ENCODE measurements at places on chromosomes 6 and 20.

DNA sequence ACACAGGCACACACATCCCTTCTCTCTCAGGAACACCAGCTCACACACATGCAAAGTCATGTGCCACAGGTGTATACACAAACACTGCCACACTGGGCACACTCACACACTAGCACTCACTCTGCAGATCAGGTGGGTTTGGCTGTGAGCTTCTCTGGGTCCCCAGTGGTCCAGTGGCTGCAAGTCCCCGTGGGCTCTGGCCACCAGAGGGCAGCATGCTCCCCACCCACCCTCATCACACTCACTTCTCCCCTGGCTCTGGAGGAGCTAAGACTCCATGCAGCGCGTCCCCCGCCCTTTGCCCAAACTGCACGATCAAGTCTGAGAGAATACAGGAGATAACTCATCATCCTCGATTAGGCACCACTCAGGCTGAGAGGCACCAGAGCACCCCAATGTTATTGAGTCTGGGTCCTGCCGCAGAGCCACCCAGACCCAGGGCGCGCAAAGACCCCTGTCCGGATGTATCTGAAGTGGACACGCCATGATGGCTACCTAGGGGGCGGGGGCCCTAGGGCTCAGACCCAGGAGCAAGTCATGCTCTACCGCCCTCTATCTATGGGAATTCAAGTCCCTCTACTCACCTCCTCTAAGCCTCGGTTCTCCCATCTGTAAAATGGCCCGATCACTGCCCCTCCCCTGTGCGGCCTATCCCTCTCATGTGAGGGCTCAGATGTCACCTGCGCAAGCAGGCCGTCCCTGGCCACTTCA is 90.5 kb downstream of the GRM4 start:
- H3K4me3 ChIP-seq, result no peak overlapping the region
- peaks cover 8% of the 10 kb centered on the region for H3K4me1 ChIP-seq
- H3K36me3 ChIP-seq, result no peaks in the 10 kb centered on the region

- H3K27ac ChIP-seq, result no peak overlapping the region
- no peaks in the 10 kb centered on the region for H3K27me3 ChIP-seq
- DNase-seq, result no peak
- H3K4me1 ChIP-seq, result no peaks in the 10 kb centered on the region
- H3K36me3 ChIP-seq, result no peaks in the 10 kb centered on the region
- H3K4me3 ChIP-seq, result no peak overlapping the region
Measured at GRCh38 chr6:46763466-46763865, 16.7 kb downstream of the ANKRD66 start.

DNA sequence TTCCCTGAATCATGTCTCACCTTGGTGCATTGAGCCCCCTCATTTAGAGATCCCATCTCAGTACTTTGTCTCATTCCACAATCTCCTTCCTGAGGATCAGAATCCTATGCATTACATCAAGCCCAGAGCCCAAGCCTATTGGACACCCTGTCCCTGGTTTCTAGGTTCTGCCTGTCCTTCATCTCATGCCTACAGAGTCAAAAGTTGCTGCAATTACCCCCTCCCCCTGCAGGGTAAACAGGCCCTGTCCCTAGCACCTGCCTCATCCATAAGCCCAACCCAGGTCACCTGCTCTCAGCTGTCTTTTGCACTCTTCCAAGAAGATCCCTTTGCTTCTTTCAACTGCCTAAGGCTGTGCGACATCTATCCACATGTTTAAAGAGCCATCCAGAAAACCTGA is 93.9 kb downstream of the SPTLC3 start:
- H3K4me3 ChIP-seq, result no peak overlapping the region
- H3K36me3 ChIP-seq, result no peaks in the 10 kb centered on the region
- no peak overlapping the region for H3K27ac ChIP-seq
- H3K27me3 ChIP-seq, result no peaks in the 10 kb centered on the region

GRCh38 chr20:39630215-39630908 is 668.2 kb downstream of the DHX35 start:
- no peaks in the 10 kb centered on the region for H3K4me1 ChIP-seq
- DNase-seq, result no peak
- no peak overlapping the region for H3K4me3 ChIP-seq
- no peak overlapping the region for H3K27ac ChIP-seq

- no peak overlapping the region for H3K27ac ChIP-seq
- H3K4me1 ChIP-seq, result no peaks in the 10 kb centered on the region
- H3K27me3 ChIP-seq, result no peaks in the 10 kb centered on the region
- H3K36me3 ChIP-seq, result no peaks in the 10 kb centered on the region
- DNase-seq, result no peak
Measured at GRCh38 chr20:6956574-6956973, 189.1 kb downstream of the BMP2 start.
